Activated T-cell treated with anti-CD3 and anti-CD28 coated beads, Interleukin-2, amount 50 U/mL, for 72 hours (primary cell): ENCODE measurements at places on chromosomes 6 and 20.

GRCh38 chr20:20580139-20580538 lies 132.3 kb downstream of the RALGAPA2 start:
- DNase-seq = no peak

DNA sequence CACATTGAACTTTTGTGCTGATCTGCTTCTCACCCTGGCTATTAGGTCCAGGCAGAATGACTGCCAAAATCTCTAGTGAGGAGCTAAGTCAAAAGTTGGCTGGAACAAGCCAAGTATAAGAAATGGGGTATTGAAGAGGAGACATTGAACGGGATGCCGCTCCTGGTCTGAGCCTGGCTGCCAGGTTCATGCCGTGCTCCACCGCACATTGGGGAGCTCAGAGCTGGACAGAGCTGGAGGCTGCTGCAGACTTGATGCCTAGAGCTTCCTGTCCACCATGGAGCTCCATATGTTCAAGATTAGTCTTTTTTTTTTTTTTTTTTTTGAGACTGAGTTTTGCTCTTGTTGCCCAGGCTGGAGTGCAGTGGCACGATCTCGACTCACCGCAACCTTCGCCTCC lies 4.1 kb upstream of the IFT52 start:
- DNase-seq = no peak

- DNase-seq = no peak
Measured at GRCh38 chr6:162688751-162689345, 38.7 kb downstream of the PRKN start.

GRCh38 chr6:99833034-99833433 lies 161.0 kb downstream of the MCHR2 start:
- DNase-seq = no peak

DNA sequence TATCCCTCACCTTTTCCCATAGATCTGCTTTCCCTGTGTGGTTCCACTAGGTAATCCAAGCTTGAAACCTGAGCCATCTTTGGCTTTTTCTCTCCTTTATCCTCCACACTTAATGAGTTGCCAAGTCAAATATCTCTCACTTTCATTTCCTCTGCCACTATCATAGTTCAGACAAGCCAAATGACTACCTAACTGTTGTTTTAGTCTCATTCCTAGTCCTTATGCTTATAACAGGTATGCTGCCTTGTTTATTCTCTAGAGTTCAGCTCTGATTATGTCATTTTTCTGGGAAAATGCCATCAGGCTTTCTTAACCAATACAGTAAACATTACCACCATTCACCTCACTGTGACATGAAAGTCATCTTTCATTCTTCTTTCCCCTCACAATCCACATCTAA lies 6.5 kb downstream of the EFHC1 start:
- no peak for DNase-seq

- no peak for DNase-seq
Measured at GRCh38 chr6:166777096-166777630, 150.1 kb upstream of the RPS6KA2 start.

DNA sequence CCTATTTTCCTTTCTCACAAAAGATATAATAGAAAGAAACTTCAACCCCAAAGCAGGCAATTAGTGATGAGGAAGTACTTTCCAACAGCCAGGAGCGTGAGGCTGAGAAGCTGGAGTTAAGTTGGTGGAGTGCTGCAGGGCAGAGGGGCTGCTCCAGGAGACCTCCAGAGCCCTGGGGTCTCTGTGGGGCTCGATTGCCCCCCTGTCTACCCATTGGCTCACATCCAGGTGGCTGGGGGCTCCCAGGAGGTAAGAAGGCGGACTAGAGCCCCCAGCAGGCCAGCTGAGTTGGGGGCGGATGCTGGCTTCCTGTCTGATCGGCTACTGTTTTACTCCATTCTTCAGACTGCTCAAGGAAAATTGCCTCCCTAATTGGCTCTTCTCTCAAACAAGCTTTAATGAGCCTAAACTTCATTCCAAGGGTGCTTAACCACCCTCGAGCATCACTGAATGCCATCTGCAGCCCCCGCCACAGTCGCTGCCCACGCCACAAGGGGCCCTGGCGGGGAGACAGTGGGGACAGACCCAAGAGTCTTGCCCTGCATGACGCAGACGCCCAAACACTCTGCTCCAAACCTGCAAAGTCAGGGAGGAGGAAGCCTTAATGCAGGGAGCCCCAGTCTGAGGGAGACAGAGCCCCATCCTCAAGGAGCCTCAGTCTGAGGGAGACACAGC lies 78.6 kb downstream of the MDGA1 start:
- no peak for DNase-seq

GRCh38 chr6:78199044-78199443 lies 546.2 kb downstream of the MEI4 start:
- DNase-seq = no peak

GRCh38 chr20:584161-584970 lies 25.7 kb downstream of the TCF15 start:
- no peak for DNase-seq

DNA sequence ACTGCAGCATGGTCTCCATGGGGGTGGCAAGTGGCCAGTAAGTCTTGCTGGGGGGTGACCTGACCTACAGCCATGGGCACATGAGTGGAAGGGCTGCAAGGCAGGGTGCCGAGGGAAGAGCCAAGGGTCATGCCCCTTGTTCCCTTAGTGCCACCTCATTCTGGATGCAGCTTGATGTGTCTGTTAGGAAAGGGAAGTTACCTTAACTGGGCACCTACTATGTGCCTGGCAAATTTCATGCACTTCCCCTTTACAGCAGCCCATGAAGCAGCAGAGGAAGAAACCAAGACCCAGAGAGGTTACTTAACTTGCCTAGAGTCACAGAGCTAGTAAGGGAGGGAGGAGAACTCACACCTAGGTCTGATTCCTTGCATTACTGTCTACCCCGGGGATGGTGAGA lies 174.0 kb downstream of the MRPL14 start:
- no peak for DNase-seq

DNA sequence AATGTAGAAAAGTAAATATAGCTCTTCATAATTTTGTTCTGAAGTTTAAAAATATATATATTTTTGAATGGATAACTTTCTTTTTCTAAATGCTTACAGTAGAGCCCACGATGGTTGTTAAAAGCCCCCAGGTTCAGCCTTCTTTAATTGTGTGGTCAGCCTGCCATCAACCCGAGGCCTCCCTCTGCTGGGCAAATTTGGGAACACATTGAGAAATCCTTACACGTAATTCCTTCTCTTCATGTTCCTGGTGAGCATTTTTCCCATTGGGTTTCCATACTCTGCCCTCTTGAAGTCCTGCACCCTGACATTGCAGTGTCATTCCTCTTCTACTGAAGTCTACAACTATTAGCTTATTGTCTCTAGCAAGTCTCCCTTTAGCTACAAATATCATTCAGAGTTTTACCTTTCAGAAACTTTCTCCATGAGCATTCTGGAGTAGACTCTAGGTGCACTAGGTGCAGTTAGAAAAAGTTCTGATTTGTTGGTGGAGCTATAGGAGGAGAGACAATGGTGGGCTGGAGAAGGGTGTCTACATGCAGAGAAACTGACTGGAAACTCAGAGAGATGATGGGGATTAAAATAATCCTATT lies 40.6 kb downstream of the TRIM38 start:
- peak; percentile 49 for DNase-seq

DNA sequence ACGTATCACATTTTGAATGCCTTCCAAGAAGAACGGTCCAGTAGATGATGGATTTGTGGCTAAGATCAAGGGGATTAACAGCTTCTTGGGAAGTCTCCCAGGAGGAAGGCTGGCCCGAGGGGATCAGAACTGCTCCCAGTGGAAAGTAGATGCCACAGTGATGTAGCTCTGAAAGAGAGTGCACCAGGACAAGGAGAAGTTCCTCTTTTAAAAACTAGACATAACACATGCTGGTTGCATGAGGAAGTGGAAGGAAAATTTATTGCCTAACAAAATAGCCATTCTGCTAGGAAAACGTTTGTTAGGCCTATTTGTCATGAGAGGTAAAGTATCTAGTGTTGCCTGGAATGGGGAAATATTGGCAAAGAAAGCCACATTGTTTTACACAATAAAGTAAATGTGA lies 87.8 kb downstream of the CDH26 start:
- no peak for DNase-seq

- no peak for DNase-seq
Measured at GRCh38 chr6:71080826-71081225, 124.0 kb upstream of the B3GAT2 start.

GRCh38 chr6:107632381-107633136 lies 142.6 kb downstream of the SOBP start:
- DNase-seq = no peak

DNA sequence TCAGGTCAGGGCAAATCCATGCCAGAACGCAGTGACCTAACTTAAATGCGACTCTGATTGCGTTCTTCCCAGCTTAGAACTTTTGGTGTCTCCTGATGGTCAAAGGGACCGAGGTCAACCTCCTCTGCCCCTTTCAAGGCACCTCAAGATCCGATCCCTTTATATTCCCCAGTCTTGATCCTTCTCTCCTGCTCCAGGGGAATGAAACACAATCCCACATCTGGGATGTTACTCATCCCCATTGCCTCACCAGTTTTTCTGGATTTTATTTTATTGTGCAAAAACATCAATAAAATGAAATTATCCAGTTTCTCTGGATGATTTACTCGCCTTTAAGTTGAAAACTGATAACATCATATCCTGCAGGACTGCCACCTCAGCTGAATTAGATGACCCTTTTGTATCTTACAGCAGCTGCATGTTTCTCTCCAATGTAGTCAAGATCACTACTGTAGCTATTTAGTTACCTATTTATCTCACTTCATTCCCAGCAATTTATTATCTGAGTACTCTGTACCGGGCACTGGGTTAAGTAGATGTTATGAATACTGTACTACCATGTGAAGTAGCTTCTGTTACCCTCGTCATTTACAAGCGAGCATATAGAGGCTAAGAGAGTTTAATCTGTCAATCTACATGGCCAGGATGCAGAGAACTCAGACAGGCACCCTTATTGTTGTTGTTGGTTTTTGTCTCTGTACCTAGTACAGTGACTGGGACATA lies 44.0 kb downstream of the IRAK1BP1 start:
- no peak for DNase-seq

GRCh38 chr20:24060851-24061590 lies 72.4 kb upstream of the GGTLC1 start:
- DNase-seq = no peak

DNA sequence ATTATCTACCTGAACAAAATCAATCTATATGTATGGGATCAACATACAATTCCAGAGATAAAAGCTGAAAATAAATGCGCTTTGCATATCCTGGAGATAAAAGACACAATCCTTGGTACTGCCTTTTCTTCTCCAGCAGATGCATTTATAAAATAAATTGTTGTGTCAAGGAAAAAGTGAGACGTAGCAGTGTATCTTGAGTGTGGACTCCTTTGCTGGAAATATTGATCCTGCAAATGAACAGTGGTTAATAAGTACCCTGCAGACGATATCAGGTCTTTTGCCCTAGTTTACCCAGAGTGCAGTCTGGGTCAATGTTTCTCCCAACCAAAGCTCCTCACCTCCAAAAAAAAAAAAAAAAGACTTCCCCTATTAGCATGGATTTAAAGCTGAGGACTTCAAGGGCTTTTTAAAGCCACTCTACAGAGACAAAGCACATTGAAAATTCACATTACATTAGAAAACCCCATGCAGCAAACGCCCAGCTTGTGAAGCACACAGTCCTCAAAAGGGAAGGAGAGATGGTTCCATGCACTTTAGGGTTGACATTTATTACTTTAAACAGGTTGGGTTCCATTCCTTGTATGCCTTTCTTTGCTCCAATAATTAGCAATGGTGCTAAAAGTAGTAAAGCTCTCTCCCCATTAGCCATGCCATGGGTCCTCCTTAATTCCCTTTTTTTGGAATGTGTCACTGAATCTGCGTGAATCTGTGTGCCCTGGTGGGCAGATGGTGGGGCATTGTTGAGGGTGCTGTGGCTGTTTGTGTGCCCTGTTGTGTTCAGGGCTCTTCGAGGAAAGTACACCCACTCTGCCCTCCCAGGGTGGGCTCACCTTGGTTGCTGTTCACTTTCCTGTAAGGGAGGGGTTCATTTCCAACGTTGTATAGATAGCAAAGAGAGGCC lies 21.1 kb downstream of the FOXA2 start:
- no peak for DNase-seq

- DNase-seq = peak; percentile 12
Measured at GRCh38 chr6:21441386-21441785, 152.2 kb upstream of the SOX4 start.

- no peak for DNase-seq
Measured at GRCh38 chr6:81806793-81807565, 54.5 kb upstream of the TENT5A start.

DNA sequence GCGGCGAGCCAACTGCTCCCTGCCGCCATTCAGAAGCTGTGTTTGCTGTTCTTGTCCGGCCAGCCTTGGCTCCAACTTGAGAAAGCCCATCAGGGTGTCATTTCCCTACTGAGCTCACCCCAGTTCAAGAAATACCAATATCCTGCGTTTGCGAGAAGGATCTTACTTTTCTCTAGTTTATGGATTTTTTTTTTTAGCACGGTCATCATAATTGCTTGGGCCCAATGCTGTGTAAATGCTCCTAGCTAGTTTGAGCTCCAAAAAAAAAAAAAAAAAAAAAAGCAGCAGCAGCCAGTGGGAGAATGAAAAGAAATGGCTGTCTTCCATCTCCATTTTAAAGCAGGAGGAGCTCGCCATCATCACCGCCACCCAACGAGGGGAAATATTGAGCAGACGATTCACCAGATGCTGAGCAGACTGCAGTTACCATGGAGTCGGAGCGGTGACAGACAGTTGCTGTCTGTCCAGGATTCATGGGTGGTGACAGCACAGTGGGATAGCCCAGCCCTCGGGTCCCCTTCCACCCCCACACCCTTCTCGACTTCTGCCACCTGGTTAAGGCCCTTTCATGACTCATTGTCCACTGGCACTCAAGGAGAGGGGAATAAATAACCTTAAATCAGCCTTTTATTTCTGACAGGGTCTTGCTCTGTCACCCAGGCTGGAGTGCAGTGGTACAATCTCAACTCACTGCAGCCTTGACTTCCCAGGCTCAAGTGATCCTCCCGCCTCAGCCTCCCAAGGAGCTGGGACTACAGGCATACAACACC lies 132.4 kb upstream of the SNX9 start:
- DNase-seq = no peak

DNA sequence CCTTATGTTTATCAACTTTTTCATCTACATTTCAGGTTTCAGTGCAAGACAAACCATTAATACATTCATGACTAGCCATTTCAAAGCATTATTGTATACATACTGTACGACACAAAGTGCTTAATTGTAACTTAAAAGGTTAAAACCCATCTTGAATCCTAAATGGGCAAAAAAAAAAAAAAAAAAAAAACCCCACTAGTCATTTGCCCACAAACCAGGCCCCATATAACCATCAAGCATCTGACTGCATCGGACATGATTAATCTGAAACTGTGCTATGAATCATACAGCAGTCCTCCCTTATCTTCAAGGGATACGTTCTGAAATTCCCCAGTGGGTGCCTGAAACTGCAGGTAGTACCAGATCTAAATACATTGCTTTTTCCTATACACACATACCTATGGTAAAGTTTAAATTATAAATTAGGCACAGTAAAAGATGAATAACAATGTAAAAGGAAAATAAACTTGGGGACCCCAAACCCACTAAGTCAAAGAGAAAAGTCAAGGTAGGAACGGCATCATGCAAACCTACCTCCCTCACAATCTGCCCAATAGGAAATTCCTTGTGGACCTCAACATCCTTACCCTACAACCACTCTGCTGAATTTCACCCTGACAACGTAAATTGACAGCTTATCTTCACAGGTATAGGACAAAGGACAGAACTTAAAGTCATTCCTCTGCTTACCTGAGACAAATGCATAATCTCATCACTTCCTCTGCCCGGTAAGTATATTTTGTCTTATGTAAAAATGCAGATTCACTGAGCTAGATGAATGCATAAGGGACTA lies 14.3 kb downstream of the B4GALT5 start:
- peak; percentile 32 for DNase-seq

GRCh38 chr20:51022803-51023616 lies at the start of gene KCNG1:
KCNG1 (minus strand) TSS chr20:51023107; CDS start chr20:51010338, 12,769 bp downstream.
- peak; percentile 69 for DNase-seq
